ENCODE measurements at places on chromosomes 2 and 18.

GRCh38 chr2:129400826-129401225 is 578.6 kb upstream of the RAB6C start:
- no peak for DNase-seq

DNA sequence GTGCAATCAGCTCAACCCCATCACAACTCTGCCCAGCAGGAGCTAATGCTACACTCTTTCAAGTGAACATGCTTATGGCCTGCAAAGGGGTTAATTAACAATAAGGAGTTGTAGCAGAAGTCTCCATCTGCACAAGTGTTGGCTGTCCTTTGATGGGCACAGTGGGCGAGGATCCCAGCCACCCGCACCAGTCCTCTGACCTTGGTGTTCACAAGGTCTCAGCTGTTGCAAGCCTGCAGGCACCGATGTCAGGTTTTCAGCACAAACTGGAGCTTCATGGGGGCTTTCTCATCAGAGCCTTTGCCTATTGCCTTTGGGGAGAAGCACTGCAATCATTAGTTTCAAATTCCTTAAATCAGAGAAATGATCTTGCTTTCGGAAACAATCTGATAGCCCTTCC is 60.9 kb upstream of the TMEM178A start:
- no peak for DNase-seq

GRCh38 chr18:74521068-74521725 is 13.1 kb upstream of the CNDP1 start:
- DNase-seq: no peak

DNA sequence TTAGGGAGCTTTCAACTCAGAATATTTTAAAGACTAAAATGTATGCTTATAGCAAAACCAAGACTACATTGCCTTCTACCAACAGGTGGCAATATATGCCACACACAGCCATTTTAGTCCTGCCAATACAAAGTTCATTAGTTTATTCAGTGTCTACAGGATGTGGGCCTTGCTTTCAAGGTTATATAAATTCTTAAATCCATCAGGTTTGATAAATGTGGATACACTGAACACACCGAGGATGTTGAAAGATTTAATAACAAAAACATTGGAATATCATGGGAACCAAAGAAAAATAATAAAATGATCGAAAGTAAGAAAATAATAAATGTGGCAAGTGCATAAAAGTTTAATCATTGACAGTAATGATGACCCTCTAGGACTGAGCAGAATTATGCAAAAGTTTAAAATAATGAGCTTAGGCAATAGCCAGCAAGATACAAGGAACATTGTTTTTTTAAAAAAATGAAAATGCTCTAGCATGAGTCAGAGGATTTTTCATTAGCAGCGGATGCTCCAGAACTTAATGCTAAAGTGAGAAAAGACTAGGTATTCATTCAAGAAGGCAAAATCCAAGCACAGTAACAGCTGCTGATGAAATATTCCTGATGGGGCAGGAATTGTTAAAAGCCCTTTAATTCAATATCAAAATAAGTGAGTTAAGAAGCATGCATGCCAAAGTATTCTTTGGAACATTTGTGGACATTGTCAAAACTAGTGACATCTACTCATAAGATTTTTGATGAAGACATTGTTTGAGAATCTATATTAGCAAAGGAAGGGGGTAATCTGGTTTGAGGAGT is 14.2 kb downstream of the SCN9A start:
- DNase-seq: peak; percentile 50

All from astrocyte of the hippocampus (primary cell).